ENCODE measurements at places on chromosomes 4 and X.

DNA sequence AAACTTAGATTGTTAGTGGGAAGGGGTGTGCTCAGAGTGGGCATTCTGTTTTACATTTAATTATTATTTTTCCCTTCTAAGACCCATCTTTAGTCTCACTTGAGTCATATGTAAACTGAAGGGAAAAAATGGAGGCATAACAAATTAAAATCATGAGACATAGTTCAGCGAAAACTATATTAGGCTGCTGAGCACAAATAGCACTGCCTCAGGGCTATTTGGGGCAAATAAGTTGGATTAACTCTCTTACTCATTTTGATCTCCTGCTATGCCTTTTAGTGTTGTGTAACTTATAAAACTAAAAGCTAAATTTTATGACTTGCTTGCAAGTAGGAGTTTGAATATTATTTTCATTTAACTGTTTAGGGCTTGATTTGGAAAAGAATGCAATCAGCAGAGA lies 1329.2 kb upstream of the PCDH7 start:
- no peak for DNase-seq

GRCh38 chrX:20471483-20471882 lies 204.8 kb upstream of the RPS6KA3 start:
- no peak for DNase-seq

GRCh38 chrX:10831716-10832502 lies 211.5 kb upstream of the MID1 start:
- no peak for DNase-seq

- DNase-seq = no peak
These were observed 45.7 kb upstream of the SLC10A7 start for GRCh38 chr4:146567396-146567795.

DNA sequence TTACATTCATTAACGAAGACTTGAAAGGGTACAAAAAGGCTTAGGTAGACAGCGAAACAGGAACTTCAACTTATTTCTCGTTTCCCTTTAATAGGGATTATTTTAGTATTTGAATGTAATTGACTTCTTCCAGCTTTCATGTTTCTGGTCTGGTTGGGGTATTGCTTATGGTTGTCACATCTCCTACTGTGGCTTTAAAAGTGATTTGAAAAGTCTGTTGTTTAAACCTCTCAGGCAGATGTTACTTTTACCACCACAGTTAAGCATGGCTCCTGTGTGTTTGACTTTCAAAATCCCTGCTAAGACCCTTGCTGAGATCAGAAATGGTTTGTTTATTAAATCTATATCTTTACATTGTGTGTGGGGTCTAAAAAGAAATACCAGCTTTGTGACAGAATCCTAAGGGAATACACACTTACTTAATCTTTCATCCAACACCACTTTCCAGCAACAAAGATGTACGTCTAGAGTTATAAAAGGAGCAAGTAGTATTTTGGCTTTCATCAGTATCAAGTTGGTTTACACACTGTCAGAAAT lies 661.2 kb downstream of the FAT4 start:
- no peak for DNase-seq

DNA sequence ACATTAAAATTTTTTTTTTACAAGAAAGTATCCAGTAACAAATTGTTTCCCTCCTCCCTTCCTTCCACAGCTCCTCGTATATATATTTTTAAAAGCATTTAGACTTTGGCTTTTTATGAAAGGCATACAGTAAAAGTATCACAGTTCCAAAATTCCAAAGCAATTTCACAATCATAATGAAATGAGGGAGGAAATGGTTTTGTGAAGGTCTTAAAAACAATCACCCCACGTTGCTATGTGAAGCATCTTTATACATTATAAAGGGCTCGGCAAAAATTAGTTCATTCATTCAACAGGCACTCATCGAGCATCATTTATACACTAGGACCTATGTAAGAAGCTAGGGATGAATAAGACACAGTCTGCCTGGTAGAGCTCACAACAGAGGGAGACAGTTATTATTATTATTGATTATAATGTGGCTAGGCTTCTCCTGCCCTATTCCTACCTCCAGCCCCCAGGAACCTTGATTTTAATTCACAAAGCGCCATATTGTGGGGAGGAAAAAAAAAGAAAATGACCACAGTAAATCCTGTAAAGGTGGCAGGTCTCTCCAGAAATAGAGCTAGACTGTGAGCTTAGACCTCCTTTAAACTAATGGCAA lies 239.9 kb downstream of the MAML3 start:
- DNase-seq = no peak

DNA sequence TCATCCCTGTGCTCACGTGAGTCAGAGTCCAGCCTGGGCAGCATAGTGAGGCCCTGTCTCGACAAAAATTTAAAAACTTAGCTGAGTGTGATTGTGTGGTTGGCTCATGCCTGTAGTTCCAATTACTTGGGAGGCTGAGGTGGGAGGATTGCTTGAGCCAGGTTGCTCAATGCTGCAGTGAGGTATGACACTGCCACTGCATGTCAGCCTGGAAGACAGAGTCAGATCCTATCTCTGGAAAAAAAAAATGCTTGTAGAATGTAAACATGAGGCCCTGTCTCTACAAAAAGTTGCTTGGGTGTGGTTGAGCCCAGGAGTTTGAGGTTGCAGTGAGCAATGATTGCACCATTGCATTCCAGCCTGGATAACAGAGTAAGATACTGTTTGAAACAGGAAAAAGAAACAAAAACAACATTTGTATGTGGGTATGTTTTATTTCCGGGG lies 11.3 kb upstream of the YTHDC1 start:
- no peak for DNase-seq

GRCh38 chr4:88251924-88252323 lies 32.4 kb downstream of the PPM1K start:
- DNase-seq = no peak

DNA sequence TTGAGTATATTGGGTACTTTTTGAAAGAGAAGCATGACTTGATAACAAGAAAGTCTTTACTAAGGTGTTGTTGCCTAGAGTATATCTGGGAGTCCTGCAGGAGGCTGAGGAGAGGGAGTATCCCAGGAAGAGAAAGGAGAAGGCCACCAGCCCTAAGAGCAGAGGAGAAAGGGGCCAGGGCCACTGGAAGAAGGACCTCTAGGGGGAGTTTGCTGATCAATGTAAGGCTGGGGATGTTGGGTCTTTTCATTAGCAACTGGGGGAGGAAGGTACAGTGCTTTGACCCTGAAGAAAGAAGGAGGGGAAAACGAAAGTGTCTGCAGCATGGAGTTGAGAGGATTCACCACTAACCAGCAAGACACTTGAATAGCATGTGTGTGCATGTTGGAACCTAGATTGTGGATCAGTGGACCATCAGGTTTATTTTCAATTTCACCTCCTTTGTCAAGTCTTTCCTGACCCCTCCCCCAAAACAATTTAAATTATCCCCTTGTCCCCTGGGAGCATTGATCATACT lies 4.5 kb downstream of the SMIM9 start:
- no peak for DNase-seq

DNA sequence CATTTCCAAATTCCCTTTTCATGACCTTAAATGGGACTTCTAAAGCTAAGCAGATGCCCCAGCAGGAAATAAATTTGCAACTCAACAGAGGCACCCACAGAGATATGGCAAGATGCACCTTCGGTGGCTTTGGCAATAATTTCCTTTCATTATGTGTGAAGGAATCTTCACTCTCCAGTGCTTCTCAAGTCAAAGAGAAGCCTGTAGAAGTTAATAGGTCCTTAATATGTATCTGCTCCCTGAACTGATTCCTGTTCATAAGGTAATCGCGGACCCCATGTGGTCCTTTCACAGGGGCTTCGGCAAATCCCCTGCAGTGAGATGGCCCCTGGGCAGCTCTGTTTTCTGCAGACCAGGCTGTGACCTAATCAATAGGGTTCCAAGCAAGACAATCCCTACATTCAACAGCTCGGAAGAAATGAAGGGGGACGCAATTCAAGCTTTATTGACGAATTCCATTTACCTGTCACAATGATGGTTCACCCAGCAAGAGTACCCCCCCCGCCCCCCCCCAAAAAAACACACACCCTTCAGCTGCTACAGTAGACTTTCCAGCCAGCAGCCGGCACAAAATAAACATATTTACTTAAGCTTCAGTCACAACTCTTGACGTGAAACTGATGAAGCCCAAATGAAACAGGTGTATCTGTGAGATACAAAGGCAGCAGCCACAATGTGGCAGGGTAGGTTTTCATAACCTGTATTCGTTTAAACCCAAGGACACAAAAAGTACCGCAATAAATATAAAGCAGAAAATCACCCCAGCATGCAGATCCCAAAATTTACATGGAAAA lies 35.3 kb downstream of the FAT1 start:
- DNase-seq = no peak

DNA sequence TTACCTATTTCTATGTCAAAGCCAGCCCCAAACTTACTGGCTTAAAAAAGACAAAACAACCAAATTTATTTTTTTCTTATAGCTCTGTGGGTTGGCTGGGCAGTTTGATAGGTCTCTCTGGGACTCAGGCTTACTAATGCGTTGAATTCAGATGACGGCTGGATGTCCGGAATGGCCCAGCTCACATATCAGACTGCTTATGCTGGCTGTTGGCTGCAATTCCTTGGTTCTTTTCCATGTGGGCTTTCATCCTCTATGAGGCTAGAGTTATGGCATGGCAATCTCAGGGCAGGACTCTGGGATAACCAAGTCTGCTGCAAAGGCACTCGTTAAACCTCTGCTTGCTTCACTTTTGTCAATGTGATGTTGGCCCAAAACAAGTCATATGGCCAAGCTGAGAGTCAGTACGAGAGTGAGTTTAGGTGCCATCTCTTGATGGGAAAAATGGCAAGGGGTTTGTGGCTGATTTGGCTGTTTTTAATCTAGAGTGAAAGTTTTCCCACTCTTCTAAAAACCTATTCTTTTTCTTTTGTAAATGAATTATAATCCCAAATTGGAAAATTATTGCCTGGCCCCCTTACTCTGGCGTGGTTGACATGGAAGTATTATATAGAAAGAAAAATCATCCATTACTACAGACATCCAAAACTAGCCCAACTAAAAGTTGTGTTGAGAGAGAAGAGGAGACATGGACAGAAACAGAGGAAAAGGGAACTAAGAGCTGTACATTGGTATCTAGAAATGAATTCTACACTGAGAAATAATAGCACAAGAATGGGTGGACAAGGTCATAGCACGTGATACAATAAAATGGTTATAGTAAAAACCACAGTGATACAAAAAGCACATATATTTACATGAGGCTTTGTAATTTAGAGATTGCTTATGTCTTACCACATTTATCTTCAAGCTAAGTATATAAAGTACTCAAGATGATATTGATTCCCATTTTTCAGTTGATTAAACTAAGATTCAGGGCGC lies 6.6 kb downstream of the PRIMPOL start:
- DNase-seq = no peak

All from CD8-positive, alpha-beta memory T cell (primary cell).